Eye (tissue), 1 donor: ENCODE measurements at places on chromosomes 6 and 20.

DNA sequence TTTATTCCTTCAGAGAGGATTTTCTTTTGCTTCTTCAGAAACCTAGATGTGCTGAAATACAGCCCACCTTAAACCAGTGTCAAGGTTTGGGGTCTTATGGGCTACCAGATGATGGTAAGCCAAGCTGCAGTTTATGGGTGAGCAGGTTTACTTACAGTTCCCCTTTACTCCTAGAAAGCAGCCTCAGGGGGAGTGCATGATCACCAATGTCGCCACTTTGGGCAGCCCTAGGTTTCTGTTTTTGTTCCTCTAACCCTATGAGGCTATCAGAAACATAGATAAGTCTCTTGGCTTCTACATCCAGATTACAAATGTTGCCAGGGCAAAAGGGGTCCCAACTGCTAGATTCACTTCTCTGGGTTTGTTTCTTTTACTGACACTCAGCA is 67.2 kb downstream of the TRIM27 start:
- no peak for DNase-seq

DNA sequence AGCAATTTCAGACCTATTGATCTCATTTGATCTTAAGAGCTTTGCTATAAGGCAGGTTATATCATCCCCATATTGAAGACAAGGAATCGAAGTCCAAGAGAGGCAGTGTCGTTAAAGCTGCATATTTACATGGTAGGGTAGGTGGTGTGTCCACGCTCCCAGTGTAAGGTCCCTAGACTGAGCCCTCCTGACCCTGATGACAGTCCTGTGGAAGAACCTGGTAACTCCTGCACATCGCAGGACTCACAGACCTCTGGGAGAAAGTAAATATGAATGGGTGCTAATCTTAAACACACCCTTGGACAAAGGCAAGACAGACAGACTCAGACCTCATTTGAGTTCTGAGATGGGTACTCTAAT is 602 bp upstream of the HLA-DPB1 start:
- no peak for DNase-seq

GRCh38 chr6:91149956-91150705 is 563.3 kb upstream of the MAP3K7 start:
- peak; percentile 40 for DNase-seq

DNA sequence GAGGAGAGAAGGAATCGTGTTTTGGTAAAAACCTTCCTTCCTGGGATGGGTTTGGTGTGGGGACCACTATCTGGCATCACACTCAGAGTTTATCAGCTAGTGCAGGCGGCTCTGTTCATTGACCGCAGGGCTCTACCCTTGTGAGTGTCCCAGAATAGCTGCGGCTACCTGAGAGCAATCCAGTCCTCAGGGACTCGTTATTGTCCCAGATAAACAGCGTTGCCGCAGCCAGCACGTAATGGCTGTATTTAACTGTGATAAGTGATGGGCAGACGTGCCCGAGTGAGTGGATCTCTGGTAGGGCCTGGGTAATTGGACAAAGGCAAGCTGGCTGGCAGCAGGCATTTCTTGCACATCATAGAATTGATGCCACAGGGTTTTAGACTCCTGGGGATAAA is 163.3 kb downstream of the SOBP start:
- no peak for DNase-seq

- DNase-seq: no peak
Measured at GRCh38 chr6:10271982-10272381, 142.9 kb downstream of the TFAP2A start.

GRCh38 chr20:17786221-17786718 is 86.5 kb downstream of the BANF2 start:
- DNase-seq: no peak

DNA sequence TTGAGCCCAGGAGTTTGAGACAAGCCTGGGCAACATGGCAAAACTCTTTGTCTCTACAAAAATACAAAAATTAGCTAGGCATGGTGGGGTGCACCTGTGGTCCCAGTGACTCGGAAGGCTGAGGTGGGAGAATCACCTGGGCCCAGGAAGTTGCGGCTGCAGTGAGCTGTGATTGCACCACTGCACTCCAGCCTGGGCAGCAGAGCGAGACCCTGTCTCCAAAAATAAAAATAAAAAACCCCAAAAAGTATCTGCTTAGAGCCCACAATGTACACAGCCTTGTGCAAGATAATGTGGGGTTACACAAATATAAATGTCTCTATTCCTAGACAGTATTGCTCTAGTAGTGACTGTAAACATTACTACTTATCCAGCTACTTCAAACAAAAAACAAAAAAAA is 5.9 kb downstream of the ESF1 start:
- DNase-seq: no peak

GRCh38 chr20:64041781-64042053 is 5.7 kb downstream of the C20orf204 start:
- no peak for DNase-seq

DNA sequence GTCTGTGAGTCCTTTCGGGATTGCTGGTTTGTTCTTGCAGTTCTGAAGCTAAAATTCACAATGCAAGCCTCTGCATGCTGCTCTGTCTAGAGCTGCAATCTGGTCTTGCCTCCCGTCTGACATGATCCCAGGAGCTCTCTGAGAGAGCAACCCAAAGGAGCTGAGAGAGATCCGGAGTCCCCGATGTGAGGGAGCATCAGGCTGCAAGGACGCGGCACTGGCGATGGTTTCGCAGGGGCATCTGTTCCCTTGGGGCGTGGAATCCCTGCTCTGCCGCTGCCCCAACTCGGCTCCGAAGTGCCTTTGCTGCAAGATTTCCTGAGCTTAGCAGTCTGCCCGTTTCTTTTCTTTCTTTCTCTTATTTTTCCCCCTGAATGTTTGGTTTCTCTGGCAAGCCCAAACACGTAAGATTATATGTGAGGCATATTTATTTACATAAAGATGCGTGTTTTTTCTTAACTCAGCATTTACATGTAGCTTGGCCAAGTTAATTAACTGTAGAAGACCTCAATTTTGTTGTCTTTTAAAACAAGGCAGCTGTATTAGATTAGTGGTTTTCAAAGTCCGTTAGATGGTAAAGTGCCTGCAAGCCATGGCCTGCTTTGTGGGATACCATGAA is 873.0 kb downstream of the KIF16B start:
- DNase-seq: peak; percentile 30

DNA sequence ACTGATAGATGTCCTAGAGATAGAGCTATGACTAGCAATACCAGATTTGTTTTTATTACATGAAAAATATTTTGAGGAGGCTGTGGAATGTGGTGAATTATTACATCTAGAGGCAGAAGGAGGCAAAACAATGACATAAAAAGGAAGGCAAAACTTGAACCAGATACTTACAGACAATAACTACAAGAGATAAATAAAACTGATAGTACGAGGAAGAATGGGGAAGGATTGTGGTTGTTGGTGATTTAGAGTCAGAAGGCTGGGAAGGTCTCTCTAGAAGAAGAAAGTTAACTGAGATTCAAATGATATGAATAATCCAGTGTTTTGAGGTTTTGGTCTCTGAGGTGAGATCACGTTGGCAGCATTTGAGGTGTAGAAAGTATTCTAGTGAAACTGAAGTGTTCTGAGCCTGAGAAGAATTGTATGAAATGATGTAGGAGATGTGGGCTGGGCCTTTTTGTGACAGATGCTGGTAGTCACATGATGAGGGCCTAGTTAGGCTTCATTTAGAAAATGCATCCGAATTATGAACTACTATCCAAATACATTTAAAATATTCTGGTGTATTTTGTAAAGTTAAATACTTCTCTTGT is 589.1 kb downstream of the EYS start:
- DNase-seq: no peak

DNA sequence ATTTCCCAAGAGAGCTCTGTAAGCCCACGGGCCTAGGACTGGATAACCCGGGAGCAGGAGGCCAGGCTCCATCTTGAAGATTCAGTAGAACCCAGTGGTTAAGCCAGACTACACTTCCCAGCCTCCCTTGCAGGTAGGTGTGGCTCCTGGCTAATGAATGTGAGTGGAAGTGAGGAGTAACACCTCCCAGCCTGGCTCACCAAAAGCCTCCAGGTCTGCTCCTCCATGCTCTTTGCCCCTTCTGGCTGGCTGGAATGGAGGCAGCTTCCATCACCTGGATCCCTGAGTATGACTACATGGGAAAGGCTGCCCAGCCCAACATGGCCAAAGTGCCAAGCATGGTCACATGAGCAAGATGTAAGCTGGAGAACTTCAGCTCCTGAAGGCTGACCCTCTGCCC is 9.7 kb downstream of the LRRN4 start:
- no peak for DNase-seq

GRCh38 chr6:16168858-16169257 is 40.0 kb downstream of the MYLIP start:
- DNase-seq: peak; percentile 64

GRCh38 chr6:84581494-84582259 is 182.7 kb downstream of the TBX18 start:
- DNase-seq: no peak

DNA sequence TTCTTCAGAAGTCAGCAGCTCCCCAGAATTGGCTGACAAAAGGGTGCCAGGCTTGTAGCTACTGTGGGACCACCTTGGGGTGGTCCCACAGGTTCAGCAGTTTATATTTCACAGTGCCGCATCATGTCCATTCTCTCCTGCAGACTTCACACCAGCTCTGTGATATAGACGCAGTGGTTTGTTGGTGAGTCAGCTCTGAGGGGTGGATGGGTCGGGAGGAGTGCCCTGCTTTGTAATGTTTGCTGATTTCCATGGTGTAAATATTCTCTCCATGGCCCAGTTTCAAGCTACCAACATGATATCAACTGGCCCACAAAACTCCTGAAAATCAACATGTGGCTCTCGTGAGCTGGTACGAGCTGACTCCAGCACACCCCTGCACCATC is 78.2 kb downstream of the CDH22 start:
- DNase-seq: no peak

- no peak for DNase-seq
Measured at GRCh38 chr6:17884498-17885478, 102.6 kb downstream of the KIF13A start.

DNA sequence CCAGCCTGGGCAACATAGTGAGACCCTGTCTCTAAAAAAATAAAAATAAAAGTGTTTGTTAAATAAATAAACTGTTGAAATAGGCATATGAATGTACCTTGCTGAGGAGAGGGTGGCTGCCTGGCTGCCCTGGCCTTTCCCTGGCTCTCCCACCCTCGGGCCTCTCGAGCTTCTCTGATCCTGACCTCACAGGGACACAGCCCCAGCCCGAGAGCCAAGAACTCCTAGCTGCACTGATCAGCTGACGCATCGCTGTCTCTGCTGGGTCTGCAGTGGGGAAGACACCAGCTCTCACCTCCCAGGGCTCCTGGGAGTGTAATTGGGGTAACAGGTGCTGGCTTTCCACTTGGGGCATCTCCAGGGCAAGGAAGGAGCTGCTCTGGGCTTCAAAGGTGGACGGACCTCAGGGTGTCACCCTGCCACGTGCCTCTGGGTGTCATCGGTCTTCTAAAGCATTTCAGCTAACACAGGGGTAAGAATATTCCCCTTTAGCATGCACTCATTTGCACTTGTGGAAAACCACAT is 6.9 kb downstream of the TCF15 start:
- no peak for DNase-seq

DNA sequence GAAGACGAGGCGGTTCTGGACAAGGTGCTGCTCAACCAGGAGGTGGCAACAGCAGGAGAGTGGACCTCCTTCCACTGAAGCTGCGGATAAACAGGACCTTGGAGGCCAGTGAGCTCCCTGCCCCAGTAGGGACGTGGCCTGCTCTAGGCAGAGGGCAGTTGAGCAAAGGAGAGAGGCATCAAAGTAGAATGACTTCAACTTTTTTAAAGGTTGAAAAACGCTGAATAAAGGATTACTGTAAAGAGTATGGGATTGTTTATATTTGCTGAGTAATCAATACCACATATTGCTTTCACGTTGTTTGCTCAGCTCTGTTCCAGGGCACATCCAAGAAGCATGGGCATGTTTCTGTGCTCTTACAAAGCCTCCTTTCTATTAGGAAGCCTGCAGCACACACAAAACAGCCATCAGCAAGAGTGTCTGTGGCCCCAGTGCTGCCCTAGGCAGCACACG is 48.1 kb downstream of the ERMARD start:
- DNase-seq: peak; percentile 10

DNA sequence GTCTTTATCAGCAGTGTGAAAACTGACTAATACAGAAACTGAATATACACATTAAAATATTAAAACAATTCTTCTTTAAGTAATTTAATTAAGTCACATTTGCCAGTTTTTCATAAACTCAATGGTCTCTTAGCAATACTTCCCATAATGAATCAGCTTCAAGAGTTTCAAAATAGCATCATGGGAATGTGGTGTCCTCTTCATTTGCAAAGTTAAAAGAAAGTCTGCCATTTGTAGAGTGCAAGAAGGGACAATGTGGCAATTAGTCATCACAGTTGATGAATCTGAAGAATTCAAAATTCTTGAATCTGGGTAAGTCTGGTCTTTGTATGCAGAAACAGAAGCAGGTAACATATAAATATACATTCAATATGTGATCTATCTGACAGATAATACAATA is 38.7 kb downstream of the SYNE1 start:
- DNase-seq: no peak

GRCh38 chr6:41103847-41104246 is 31.1 kb downstream of the NFYA start:
- no peak for DNase-seq

DNA sequence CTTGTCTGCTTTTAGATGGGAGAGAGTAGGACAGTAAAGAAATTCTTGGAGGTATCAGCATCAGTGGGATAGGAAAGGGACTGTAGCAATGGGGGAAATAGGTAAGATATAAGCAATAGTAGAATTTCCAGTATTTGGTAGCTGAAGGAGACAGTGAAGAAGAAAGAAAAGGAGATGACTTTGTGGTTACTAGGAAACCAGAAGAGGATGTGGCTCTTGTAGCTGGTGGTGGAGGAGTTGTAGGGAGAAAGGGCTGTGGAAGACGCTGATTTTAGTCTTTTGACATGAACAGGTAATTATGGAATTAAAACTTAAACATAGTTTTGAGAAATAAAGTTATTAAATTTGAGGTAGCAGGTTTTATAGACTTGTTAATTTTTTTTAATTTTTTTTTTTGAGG is 26.1 kb downstream of the SH3BGRL2 start:
- no peak for DNase-seq

- peak; percentile 9 for DNase-seq
Measured at GRCh38 chr20:62148908-62149314, 5.3 kb downstream of the SS18L1 start.

DNA sequence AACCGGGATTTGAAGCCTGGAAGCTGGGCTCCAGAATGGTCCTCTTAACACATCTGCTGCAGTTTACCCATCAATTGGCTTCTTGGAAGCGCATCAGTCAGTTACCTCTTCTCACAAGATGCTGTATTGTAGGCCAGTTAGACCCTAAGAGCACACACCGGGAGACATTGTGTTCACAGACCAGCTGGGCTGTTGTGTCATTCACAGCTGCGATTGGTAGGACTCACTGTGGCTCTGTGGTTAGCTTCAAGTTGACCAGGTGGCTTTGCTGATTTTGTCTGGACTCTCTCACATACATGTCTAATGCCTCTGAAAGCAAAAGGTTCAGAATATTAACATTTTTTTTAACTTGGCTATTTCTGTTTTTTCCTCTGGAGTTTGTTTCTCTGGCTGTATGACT is 64.8 kb downstream of the SNX9 start:
- DNase-seq: no peak
